ENCODE measurements at places on chromosomes 12 and 14.

- peak; percentile 18 for DNase-seq
Measured at GRCh38 chr14:85301506-85301905, 228.4 kb upstream of the FLRT2 start.

DNA sequence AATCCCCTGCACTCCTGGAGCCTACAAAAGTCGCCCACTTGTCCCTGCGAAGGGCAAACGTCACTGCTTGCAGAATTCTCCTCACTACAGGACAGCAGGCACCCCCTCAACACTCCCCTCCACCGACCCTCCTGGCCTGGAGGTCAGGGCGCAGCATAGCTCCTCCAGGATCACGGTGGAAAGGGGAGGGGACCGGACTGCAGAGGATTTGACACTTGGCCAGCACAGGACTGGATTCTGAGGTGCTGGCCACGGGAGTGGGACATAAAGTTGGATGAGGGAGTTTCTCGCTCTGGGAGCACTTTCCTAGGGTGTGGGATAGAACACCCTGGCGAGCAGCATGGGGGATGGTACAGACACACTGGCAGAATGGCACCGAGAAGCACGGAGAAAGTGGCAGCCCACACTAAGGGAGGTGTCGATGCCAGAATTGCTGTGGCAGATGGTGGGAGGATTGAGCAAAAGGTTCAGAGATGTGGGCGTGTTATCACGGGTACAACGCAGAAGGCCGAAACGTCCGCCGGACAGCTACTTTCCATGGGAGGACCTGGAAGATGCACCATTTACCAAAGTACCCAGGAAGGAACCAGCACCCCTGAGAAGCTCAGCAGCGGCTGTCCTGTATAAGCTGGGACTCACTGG is 51.4 kb upstream of the DIO3 start:
- DNase-seq, result no peak

DNA sequence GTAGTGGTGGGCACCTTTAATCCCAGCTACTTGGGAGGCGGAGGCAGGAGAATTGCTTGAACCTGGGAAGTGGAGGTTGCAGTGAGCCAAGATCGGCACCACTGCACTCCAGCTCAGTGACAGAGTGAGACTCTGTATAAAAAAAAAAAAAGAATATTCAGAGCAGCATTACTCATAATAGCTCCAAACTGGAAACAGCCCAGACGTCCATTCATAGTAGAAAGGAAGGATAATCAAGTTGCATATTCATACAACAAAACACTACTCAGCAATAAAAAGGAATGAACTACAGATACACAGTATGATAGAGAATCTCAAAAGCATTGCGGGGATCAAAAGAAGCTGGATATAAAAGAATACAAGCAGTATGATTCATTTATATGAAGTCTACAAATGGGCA is 19.1 kb downstream of the TMEM30B start:
- no peak for DNase-seq

DNA sequence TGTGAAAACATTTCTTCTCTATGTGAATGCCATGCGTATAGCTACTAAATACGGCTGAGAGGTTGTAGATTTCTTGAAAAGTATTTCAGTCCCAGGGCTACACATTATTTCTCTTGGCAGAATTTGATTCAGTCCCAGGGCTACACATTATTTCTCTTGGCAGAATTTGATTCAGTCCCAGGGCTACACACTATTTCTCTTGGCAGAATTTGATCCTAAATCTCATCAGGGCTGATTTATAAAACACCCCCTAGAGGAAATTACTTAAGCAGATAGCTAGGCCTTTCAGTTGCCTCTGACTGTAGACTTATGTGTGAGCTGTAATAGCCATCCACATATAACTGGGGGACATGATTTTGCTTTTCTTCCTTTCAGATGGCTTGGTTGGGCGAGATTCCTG is 50.4 kb downstream of the AK7 start:
- DNase-seq, result no peak

DNA sequence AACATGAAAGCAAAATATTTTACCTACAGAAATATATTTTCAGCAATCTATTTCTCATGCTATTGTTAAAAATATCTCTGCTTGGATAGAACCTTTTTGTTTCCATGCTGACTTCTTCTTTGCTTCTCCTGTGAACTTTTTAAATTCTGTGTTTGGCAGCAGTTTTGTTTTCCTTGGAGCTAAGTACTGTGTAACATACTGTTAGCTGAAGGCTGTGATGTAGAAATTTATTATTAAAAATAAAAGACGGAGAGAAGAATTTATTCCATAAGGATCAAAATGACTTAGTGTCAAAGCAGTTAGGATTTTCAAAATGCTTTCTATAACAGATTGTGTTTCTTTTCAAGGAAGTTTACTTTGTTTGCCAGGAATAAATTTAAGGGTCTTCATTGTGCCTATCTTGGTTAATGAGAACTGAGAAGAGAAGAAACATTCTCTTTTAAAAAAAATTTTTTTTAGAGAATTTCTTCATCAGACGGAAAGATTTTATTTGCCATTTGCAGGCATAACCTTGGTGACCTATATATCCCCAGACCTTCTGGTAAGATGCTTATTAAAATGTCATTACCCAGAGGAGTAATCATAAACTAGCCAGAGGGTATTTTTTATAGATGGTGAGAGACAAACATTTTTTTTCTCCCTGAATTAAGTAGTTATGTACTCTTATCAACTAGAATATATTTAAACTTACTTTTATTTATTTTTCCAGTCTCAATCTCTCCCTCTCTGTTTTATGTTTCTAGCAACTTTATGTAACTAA is 147.1 kb upstream of the SLCO1C1 start:
- no peak for DNase-seq

GRCh38 chr12:89928467-89928866 is 219.8 kb upstream of the ATP2B1 start:
- no peak for DNase-seq

GRCh38 chr14:36941783-36942521 is 230.5 kb downstream of the SLC25A21 start:
- peak; percentile 16 for DNase-seq

GRCh38 chr12:79938843-79939242 is 3.9 kb upstream of the PPP1R12A start:
- no peak for DNase-seq

DNA sequence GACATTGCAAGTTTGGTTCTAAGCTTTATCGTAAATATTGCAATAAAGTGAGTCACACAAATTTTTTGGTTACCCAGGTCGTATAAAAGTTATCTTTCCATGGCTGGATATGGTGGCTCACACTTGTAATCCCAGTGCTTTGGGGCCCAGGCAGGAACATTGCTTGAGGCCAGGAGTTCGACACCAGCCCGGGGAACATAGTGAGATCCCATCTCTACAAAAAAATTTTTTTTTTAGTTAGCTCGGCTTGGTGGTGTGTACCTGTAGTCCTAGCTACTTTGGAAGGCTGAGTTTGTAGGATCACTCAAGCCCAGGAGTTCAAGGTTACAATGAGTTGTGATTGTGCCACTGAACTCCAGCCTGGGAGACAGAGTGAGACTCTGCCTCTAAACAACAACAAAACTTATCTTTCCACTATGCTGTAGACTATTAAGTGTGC is 24.4 kb downstream of the PRORP start:
- DNase-seq, result no peak

DNA sequence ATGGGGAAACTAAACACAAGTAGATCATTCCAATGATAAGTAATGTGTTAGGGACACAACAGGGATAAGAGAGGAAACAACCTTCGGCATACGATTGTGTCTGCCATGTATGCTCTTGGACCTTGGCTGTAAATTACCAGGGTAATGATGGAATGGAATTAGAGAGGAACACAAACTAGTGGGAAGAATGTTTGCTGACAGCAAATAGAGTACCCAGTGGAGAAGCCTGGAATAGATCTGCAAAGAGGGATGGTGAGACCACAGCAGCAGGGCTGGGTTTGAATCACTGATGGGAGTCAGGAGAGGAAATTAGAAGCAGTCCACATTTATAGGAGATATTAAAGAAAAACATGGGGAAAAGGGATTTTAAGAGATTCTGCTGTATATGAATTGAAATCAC is 172.8 kb downstream of the LRIG3 start:
- no peak for DNase-seq

DNA sequence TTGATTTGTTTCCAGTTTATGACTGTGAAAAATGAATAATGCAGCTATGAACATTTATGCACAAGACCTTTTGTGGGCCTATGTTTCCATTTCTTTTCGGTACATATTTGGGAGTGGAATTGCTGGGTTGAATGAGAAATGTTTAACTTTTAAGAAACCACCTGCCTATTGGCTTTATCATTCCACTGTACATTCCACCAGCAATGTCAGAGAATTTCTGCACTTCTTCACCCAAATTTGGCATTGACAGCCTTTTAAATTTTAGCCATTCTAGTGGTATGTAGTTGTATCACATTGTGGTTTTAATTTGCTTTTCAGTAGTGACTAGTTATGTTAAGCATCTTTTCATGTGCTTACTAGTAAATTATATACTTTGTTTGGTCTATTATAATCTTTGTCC is 317.0 kb upstream of the TMTC1 start:
- DNase-seq, result no peak

GRCh38 chr14:91004987-91005386 is 55.5 kb downstream of the RPS6KA5 start:
- no peak for DNase-seq

GRCh38 chr12:130079279-130079678 is 83.0 kb upstream of the FZD10 start:
- DNase-seq, result no peak

- no peak for DNase-seq
Measured at GRCh38 chr14:35344107-35344807, 52.1 kb downstream of the PSMA6 start.

GRCh38 chr14:94689218-94689984 is 77.2 kb downstream of the SERPINA3 start:
- no peak for DNase-seq
